ENCODE measurements at places on chromosomes 16 and 17.

GRCh38 chr16:68421076-68421475 lies 27.2 kb downstream of the SMPD3 start:
- no peak for DNase-seq

- DNase-seq: no peak
Observed at GRCh38 chr16:89132194-89133005, 38.7 kb downstream of the ACSF3 start.

GRCh38 chr17:3590231-3590630 lies 19.0 kb downstream of the TRPV1 start:
- no peak for DNase-seq

DNA sequence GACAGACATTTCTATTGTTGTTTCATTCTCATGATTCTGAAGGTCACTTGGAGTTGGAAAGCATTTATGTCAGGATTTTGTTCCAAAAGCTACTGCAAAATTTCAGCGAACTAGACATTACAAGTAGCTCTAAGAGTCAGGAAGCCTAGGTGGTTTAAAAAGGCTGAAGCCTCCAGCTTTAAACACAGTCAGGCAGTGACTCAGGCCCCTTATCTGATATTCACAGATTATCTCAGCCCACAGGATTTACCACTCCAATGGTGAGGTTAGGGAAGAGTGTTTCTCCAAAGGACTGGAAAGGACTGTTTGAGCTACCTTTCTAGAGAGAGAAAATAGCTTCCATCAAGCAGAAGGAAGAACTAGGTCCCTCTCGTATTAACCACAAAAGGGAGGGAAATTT lies 624.4 kb upstream of the C16orf82 start:
- no peak for DNase-seq
